PC-9 (cell line): ENCODE measurements at places on chromosomes 11 and 22. TPM values are rescaled to one million over a fixed set of nuclear protein-coding genes. Genes with fewer than 3 reads are reported as not detected.

The ROBO4 gene
- total RNA-seq: 0.20 TPM in 1 of 2 replicates, not detected in the other

The IGF2 gene
- total RNA-seq: 0.15 and 0.24 TPM in 2 replicates

The HPX gene
- total RNA-seq: 0.68 TPM in 1 of 2 replicates, not detected in the other

The ATF4 gene
- total RNA-seq: 488 and 588 TPM in 2 replicates

The SLC25A18 gene
- 0.48 and 0.57 TPM in 2 replicates for total RNA-seq

DNA sequence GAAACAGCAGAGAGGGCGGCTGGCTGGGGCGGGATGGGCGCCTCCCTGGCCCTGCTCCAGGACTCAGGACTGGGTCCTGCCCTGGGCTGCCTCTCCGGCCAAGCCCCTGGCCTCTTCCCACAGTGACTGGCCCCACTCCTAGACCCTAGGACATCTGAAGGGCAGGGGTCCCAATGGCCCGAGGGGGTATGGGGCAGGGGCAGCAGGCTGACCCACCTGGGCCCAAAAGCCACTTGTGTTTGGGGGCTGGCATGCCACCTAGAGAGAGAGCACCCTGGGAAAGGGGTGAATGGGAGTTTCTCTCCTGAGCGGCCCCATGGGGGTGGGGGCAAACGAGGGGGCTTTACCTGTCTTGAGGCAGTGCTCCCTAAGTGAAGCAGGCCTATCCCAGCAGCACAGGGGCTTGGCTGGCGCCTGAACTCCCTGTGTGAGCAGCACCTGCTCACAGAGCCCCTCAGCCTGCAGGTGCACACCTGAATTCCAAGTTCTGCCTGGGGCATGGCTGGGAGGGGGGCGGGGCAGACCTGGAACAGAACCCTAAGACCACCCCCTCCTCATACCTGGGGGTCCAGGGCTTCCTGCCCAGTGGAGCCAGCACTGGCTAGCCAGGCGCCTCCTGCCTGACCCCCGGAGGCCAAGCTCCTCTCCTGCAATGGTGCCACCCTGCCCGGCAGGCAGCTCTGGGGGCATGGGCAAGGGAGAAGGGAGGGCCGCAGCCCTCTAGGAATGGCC is 16.9 kb downstream of the DUSP8 start:
- no peaks in the 10 kb centered on the region for H3K27me3 ChIP-seq
- no peak overlapping the region for H3K27ac ChIP-seq
- H3K4me3 ChIP-seq: no peak overlapping the region
- no peak for DNase-seq

GRCh38 chr22:26673486-26673885 is 16.1 kb downstream of the MIAT start:
- no peaks in the 10 kb centered on the region for H3K27me3 ChIP-seq
- H3K27ac ChIP-seq: peak overlapping the region; percentile 93
- no peaks in the 10 kb centered on the region for H3K36me3 ChIP-seq
- peak; percentile 41 for DNase-seq
- H3K4me3 ChIP-seq: peak overlapping the region; percentile 86
- H3K4me1 ChIP-seq: peaks cover 14% of the 10 kb centered on the region

DNA sequence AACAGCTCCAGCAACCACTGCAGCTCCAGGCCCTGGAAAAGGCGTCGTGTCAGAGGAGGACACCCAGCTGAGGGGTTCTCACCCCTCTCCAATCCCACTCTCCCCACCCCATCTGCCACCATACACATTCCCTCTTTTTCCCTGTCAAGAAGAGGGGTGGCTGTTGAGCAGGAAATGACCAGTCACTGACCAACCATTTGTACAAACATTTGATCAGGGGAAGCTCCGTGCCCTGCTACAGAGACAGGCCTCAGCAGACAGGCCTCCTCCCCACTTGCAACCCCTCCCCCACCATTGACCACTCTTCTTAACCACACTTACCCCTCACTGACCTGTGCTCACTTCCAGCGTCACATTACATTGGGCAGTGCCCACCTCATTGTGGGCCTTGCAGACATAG is 2.3 kb upstream of the VSIG2 start:
- peaks cover 37% of the 10 kb centered on the region for H3K4me1 ChIP-seq
- no peak overlapping the region for H3K4me3 ChIP-seq
- H3K27me3 ChIP-seq: no peaks in the 10 kb centered on the region
- H3K36me3 ChIP-seq: no peaks in the 10 kb centered on the region
- H3K27ac ChIP-seq: no peak overlapping the region

DNA sequence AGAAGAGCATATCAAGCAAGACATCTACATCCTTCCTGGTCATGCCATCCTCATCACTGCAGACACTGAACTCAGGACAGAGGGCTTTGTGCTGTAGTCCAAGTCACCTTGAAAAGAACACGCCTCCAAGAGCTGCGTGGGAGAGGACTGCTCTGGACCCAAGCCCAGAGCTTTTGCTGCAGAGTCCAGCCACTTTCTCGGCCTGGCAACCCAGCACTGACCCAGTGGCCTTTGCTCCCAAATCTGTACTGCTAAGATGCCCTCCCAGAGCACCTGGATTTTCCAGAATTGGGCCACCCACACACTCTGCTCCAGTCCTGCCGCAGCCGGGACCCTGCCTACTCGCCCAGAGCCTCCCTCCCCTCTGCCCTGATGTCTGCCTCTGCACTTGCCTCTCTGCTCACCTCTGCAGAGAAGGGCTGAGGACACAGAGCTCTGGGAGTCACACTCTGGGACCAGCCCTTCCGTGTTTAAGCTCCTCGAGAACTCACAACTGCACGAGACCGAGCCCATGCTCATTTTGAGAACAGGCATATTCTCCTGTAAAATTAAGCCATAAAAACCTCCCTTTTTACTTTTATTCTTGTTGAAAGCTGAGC is 83.8 kb upstream of the CSNK2A3 start:
- no peak overlapping the region for H3K4me3 ChIP-seq
- H3K27ac ChIP-seq: no peak overlapping the region
- DNase-seq: no peak
- H3K27me3 ChIP-seq: peaks cover 58% of the 10 kb centered on the region
- no peaks in the 10 kb centered on the region for H3K36me3 ChIP-seq
- H3K4me1 ChIP-seq: no peaks in the 10 kb centered on the region

- peaks cover 100% of the 10 kb centered on the region for H3K27me3 ChIP-seq
- H3K27ac ChIP-seq: no peak overlapping the region
- no peaks in the 10 kb centered on the region for H3K4me1 ChIP-seq
- no peaks in the 10 kb centered on the region for H3K36me3 ChIP-seq
- H3K4me3 ChIP-seq: no peak overlapping the region
Observed at GRCh38 chr11:119975561-119976152, 162.3 kb downstream of the TRIM29 start.

DNA sequence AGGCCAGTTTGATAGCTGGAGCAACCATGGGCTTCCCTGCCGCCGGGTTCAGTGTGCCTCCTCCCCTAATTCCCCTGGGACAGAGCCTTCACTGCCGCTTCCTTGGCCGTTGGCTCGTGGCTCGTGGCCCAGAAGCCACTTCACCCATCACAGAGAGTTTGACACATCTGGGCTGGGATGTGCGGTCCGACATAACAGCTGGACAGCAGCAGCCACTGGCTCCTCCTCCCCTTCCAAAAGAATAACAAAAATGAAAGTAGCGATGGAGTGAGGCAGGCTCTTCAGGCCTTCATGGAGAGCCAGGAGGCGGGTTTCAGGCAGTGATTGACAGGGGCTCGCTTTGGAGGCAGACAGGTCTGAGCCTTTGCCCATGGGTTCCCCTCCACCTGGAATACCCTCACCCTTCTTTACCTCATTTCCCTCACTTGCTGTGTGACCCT is 8.2 kb downstream of the CREB3L1 start:
- H3K4me1 ChIP-seq: peaks cover 11% of the 10 kb centered on the region
- H3K36me3 ChIP-seq: no peaks in the 10 kb centered on the region
- H3K27ac ChIP-seq: no peak overlapping the region
- no peak overlapping the region for H3K4me3 ChIP-seq
- H3K27me3 ChIP-seq: no peaks in the 10 kb centered on the region
- DNase-seq: no peak

- H3K36me3 ChIP-seq: no peaks in the 10 kb centered on the region
- H3K27me3 ChIP-seq: no peaks in the 10 kb centered on the region
- no peak overlapping the region for H3K4me3 ChIP-seq
- H3K27ac ChIP-seq: no peak overlapping the region
- DNase-seq: no peak
- no peaks in the 10 kb centered on the region for H3K4me1 ChIP-seq
Observed at GRCh38 chr11:11171285-11171684, 181.8 kb downstream of the CSNK2A3 start.

GRCh38 chr22:30605449-30606110 is 1.4 kb upstream of the TCN2 start:
- H3K4me1 ChIP-seq: peaks cover 34% of the 10 kb centered on the region
- no peaks in the 10 kb centered on the region for H3K27me3 ChIP-seq
- H3K36me3 ChIP-seq: no peaks in the 10 kb centered on the region
- no peak for DNase-seq
- no peak overlapping the region for H3K27ac ChIP-seq

GRCh38 chr11:88618327-88619070 is 281.0 kb upstream of the CTSC start:
- H3K36me3 ChIP-seq: no peaks in the 10 kb centered on the region
- no peak for DNase-seq
- H3K4me3 ChIP-seq: no peak overlapping the region
